ENCODE measurements at places on chromosomes 3 and 15.

- no peak for DNase-seq
Measured at GRCh38 chr15:94070356-94071295, 160.7 kb upstream of the MCTP2 start.

DNA sequence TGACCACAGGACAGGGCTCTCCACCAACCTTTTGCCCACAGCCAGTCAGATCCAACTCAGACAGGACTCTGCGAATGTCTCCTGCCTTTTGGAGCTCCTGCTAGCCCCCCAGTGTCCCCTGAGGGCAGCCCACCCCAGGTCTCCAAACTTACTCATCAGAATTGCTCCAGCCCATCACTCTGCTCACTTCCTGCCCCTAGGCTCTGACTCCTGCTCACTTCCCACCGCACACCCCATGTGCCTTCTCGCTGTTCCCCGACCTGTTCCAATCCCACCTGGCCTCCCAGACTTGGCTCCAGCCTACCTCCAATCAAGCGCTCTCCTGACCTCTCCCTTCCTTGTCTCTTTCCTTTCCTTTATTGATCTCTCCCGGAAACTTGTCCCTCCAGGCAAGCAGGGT lies 5.9 kb upstream of the STRA6 start:
- DNase-seq: no peak

DNA sequence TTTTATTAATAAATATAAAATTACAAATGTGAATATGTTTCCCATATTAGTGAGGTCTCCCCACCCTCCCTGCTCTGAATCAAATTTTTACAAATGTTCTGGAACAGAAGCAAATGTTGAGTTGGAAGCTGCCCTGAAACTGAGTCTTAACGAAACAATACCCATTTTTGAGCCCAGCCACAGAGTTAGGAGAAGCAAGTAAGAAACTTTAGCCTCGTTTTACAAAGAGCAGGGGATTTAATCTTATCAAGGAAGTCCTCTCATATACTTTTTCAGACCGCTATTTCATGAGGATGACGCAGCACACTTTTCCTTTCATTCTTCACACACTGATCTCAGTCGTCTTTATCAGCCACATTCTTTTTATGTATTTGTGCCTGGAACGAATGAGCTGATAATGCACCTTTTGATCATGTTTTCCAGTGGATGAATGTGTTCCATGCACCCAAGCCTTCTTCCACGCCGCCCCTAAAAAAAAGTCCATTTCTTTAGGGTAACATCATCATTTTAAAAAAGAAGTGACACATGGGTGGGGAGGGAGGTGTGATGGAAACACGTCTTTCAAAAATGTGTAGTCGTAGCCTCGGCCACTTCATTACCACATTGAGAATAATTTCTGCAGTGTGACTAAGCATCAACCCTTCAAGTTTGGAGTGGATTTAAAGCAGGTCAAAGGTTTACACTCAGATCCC lies 48.1 kb downstream of the SETMAR start:
- no peak for DNase-seq

GRCh38 chr3:86618706-86619105 lies 372.2 kb downstream of the VGLL3 start:
- DNase-seq: no peak

DNA sequence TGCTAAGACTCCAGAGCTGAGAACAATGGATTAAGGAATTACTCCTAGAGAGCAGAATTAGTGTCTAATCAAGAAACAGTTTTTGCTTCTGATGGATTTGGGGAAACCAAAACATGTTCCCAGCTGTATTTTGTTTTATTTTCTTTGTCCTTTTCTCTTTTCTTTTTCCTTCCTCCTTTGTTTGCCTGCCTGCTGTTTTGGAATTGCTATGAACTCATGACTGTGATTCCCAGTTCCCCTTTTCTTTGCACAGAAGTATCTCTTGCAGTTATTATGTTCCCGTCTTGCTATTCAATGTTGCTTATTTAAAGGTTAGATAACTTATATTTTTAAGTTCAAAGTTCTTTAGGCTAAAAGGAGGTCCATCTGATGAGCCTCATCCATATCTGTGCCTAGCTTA lies 77.0 kb upstream of the GBE1 start:
- DNase-seq: no peak

DNA sequence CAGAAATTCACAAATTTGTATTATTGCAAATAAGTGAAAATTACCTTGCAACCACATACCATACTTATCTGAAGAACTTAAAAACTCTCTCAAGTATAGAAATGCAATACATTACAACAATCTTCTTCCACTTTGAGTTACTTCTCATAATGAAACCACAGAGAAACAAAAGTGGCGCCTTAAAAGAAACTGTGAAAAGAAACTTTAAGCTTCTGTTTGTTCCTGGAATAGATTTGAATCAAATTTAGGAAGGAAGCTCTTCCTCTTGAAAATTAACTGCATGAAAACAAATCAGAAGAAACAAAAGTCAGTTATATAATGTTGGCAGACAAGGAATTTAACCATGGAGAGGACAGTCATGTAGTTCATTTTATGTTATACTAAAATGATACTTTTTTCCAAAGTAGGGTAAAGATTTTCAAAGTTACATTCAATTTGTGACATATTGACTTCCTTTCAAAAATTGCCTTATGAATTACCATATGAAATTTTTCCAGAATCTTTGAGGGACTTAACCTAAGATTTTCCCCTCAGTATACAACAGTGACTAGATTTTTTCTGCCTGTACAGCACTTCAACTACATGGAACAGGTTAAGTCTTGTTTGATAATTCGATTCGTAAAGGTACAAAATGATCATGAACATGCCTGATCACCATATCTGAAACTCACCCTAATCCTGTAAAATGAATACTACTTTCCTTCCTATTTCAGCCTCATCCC lies 57.6 kb upstream of the TNFSF10 start:
- DNase-seq: no peak
